ENCODE measurements at places on chromosomes 5 and 9.

GRCh38 chr9:78515108-78515507 is 218.2 kb downstream of the PSAT1 start:
- DNase-seq, result no peak

GRCh38 chr9:110141227-110141793 is 66.6 kb downstream of the C9orf152 start:
- no peak for DNase-seq

DNA sequence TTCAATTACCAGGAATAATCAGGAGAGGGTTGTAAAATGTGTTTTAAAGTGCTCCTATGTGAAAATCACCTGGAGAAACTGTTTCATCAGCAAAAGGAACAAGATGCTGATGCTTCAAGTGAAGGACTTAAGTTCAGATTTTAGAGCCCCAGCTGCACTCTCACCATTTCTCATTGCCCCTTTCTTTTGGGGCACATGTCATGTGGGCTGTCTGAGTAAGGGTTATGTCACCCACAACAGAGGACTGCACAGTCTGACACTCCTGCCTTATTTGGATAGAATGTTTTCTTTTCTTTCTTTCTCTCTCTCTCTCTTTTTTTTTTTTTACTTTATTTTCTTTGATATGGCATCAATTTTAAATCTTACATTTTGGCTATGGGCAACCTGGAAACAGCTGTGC is 204.1 kb upstream of the EFNA5 start:
- DNase-seq, result no peak

DNA sequence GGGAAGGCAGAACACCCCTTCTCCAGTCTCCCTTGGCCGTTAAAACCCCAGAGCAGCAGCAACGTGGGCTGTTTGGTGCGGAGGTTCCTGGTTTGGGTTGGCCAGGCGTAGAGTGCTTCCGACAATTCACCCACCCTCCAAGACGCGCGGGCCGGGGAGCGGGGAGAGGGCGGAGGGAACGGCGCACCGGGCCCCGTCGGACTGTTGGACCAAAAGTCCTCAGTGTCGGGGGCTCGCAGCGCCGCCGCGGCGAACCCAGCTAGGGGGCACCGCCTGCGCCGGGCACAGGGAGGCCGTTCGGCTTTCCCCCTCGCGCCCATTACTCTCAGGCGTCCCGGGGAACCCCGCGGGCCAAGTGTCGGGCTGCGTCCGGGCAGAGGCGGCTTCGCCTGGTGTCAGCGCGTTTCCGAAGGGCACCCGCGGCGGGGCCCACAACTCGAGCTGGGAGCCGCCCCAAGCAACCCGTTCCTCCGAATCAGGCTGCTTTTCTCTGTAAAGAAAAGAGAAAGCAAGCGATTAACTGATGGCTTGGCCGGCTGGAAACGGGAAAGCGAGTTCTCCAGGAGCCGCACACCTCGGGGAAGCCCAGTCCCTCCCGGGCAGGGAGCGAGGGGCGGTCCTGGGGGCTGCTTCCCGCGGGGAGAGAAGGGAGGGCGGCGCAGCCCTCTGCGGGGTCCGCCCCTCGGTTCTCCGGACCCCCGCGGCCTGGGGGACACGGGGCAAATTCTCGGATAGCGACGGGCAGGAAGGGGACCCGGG is 145.5 kb downstream of the ERCC6L2 start:
- DNase-seq, result no peak

Data from NCI-H1694 (cell line).